CD4-positive, alpha-beta T cell treated with Interleukin-21 for 1 hour (primary cell): ENCODE measurements at places on chromosomes 12 and 14.

DNA sequence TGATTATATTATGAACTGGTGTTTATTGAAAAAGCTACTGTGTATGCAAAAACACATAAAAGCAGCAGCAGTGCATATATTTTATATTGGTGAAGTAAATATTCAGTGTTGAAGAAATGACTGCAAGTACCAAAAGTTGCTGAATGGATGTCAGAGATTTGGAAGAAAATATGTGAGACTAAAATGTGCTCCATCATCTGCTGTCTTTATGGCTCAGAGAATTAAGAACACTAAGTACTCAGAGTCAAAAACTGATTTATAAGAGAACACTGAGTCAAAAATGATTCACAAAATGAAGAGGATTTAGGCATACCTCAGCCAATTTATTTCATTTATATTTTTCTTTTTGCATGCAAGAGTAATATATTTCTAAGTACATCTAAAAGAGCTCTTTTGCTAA, 86.3 kb upstream of the PDZRN4 start:
- DNase-seq, result no peak

- peak; percentile 54 for DNase-seq
Observed at GRCh38 chr14:61525293-61526011, 169.9 kb upstream of the HIF1A start.

DNA sequence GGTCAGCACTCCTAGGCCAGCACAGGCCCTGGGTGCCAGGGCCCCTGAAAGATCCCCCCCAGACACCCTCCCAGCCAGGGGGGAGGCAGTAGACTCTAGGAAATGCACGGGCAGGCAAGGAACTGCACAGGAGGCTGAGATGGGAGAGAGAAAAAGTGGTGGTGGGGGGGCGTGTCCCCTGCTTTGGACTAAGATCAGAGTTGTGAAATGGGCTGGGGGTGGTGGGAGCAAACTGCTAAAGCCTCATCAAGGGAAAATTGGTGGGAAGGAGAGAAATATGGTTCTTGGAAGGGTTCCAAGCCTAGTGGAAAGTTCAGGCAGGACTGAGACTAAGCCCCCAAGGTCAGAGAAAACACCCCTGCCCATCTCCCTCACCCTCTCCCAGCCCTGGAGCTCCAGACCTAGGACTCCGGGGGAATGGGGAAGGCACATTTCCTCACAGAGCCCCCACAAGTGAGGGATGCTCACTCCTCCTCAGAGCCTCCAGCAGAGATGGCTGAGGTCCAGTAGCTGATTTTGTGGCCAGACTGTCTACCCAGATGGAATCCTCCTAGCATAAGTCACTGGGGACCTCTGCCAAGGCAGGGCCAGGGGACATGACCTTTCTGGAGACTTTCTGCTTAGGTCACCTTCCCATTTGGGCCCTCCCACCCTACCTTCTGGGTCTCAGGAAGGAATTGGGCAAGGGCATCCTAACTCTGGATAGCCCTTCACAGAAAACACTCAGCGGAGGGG, 29.8 kb downstream of the FIGNL2 start:
- no peak for DNase-seq

DNA sequence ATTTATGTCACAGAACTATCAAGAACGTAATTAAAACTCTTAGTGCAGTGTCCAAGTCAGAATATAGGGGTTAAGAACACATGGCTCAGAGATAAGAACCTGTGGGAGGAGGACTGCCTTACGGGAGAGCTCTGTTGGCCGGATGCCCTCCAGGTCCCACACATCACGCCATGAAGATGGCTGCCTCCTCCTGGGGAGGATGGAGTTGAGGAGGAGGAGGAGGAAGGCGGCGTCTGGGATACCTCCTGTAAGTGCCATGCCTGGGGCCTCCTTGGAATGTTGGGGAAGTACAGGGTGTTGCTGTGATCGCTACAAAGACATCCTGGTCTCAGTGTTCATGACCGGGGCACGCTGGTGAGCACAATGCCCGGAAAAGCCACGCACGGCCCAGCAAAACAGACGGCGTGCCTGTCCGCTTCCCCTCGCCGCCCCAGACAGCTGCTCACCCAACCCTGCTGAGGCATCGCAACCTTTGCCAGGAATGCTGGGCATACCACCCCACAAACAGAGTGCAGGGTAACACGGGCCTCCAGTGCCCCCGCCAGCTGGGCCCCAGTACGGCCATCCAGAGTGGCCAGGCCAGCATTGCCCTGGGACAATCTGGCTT, 28.7 kb upstream of the CD9 start:
- no peak for DNase-seq

- DNase-seq, result no peak
Observed at GRCh38 chr14:64123241-64123822, 170.8 kb downstream of the ESR2 start.

DNA sequence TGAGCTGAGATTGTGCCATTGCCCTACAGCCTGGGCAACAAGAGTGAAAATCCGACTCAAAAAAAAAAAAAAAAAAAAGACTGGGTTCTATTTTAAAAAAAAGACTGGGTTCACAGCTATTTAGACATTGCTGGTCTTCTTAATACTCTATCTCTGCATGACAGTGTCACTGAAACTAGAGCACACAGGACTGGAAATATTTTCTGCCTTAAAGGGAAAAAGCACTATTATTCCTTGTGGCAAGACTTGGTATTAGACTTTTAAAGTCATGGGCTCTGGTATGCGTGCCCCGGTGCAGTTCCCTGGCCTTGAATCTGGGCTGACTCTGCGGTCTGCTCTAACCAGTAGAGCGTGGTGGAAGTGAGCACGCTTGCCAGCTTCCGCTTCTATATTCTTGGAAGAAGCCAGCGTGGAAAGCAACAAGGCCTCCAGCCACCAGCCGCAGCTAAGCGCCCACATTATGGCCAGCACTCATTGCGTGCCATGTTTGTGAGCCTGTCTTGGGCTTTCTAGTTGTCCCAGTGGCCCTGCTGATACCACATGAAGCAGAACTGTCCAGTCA, 31.3 kb downstream of the PRKAB1 start:
- DNase-seq, result no peak

DNA sequence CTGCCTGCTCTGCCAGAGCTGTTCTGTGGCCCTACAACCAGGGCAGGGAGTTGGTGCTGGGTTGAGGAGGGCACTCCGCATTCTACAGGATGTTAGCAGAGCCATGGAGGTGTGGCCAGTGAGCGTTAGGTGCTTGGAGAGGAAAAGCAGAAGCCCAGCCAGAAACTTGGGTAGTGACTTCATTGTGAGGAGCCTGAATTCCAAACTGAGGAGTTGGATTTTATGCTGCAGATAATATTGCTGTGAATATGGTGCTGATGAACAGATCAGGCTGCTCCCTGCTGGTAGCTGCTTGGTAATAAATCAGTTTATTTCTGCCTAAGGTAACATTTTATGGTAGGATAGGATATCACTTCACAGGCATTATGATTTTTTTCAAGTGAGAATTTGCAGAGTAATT, 7.1 kb upstream of the CCDC175 start:
- DNase-seq, result no peak

DNA sequence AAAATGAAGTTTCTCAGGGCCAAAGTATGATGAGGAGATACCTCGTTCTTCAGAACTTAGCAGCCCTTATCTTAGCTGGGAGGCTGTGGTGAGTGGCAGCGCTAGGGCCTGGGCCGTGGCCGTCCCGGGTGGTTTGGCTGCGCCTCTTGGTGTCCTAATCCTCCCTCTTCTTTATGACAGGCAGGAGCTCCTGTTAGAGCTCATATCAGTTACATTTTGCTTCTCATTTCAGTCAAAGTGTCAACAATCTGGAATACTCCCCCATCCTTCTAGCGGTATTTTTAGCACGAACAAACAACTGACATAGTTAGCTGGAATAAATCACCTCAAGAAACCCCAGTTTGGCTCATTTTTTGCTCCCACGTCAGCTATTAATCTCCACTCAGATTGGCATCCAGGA, 188.8 kb downstream of the TTC7B start:
- DNase-seq, result no peak

- no peak for DNase-seq
Observed at GRCh38 chr12:130563323-130563722, 152.8 kb downstream of the RIMBP2 start.
